HepG2 (cell line): ENCODE measurements at places on chromosomes 11 and 22.

- H3K27me3 ChIP-seq = no peaks in the 10 kb centered on the region
- H3K4me3 ChIP-seq = peak within 1 kb of the TSS; percentile 90
- H3K4me1 ChIP-seq = peaks cover 82% of the 10 kb centered on the region
- peak; percentile 53 for DNase-seq
- peaks cover 6% of the 10 kb centered on the region for H3K36me3 ChIP-seq
Measured at GRCh38 chr22:45240810-45241631, at the start of gene KIAA0930. KIAA0930 (minus strand) TSS chr22:45240894; CDS start chr22:45240703, 191 bp downstream.

- no peaks in the 10 kb centered on the region; the same call in 1 of the 2 replicates for H3K27me3 ChIP-seq
- H3K4me1 ChIP-seq = peaks cover 27% of the 10 kb centered on the region
- no peak for DNase-seq
- H3K4me3 ChIP-seq = no peak overlapping the region
- no peaks in the 10 kb centered on the region for H3K36me3 ChIP-seq
- no peak overlapping the region for H3K27ac ChIP-seq
Measured at GRCh38 chr11:6404342-6405051, 14.2 kb downstream of the SMPD1 start.

GRCh38 chr11:135004495-135004894 is 592.5 kb upstream of the B3GAT1 start:
- H3K27ac ChIP-seq = no peak overlapping the region
- H3K27me3 ChIP-seq = no peaks in the 10 kb centered on the region; the same call in 2 of the 3 replicates
- no peaks in the 10 kb centered on the region for H3K4me1 ChIP-seq
- no peak for DNase-seq

DNA sequence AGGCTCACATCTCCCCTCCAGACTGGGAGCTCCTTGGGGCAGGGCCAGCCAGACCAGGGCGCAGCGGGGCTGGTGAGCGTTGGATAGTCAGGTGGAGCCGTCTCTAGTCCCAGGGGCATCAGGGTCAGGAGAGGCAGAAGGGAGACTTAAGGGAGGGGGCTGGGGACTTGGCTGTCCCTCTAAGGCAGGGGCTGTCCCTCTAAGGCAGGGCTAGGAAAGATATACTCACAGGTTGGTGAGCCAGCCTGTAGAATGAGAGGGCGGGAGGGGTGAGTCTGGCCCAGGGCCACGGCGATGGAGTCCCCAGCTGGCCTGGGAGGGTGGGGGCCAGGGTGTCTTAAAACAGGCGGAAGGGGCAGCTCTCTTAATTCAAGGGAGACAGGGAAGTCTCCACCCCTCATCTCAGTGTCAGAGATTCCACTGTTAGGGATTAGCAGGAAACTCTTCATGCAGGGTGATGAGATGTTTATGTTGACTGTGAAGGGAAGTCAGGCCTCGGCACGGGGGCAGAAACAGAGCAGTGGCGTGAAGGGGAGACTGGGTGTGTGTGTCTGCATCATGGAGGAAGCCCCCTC is 11.3 kb downstream of the P2RY2 start:
- no peak for DNase-seq
- no peak overlapping the region for H3K4me3 ChIP-seq
- no peaks in the 10 kb centered on the region; the same call in 1 of the 2 replicates for H3K27me3 ChIP-seq
- peaks cover 16% of the 10 kb centered on the region for H3K4me1 ChIP-seq

DNA sequence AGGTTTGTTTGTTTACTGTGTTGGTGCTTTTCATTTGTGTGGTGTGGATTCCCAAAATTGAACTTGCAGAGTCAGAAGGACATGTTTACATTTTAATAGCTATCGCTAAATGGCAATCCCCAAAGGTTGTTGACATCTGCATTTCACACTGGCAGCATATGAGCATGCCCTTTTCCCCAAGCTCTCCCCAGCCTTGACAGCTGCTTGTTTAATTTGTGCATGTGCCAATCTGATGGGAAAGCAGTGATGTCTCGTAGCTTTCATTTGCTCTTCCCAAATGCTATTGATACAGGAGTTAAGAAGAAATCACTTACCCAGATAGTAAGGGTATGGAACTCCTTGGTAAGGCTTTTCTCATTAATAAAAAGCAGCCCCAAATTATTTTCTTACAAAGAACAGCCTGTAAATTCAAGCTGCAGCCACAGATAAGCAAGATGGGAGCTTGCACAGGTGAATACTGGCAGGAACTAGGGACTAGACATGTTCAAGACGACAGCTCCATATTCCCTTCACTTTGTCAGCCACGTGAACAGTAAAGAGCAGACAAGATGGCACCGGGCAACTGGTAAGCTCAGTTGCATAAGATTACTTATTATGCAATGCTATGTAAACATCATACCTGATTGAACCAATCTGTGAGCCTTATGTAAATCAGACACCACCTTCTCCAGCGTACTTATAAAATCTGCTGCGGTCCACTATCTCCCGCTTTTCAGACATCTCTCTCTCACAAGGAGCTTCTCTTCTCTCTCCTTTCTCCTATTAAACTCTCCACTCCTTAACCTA is 87.4 kb downstream of the IGLL5 start:
- H3K4me3 ChIP-seq = no peak overlapping the region
- H3K27ac ChIP-seq = no peak overlapping the region
- no peaks in the 10 kb centered on the region; the same call in 2 of the 3 replicates for H3K27me3 ChIP-seq
- no peak for DNase-seq

- no peak overlapping the region for H3K27ac ChIP-seq
- no peaks in the 10 kb centered on the region for H3K27me3 ChIP-seq
- no peak overlapping the region for H3K4me3 ChIP-seq
- H3K36me3 ChIP-seq = no peaks in the 10 kb centered on the region
- DNase-seq = no peak
- no peaks in the 10 kb centered on the region for H3K4me1 ChIP-seq
Measured at GRCh38 chr11:124277804-124278203, 21.6 kb downstream of the OR8G5 start.

- DNase-seq = no peak
- no peaks in the 10 kb centered on the region for H3K27me3 ChIP-seq
- peaks cover 26% of the 10 kb centered on the region for H3K4me1 ChIP-seq
- H3K27ac ChIP-seq = no peak overlapping the region
- H3K4me3 ChIP-seq = no peak overlapping the region
Measured at GRCh38 chr11:75189911-75190310, 39.0 kb downstream of the SLCO2B1 start.
